ENCODE measurements at places on chromosomes 13 and 19. TPM values are rescaled to one million over a fixed set of nuclear protein-coding genes. Genes with fewer than 3 reads are reported as not detected.

- no peak for DNase-seq
These were observed 101.2 kb downstream of the COL4A2 start for GRCh38 chr13:110408286-110408685.

DNA sequence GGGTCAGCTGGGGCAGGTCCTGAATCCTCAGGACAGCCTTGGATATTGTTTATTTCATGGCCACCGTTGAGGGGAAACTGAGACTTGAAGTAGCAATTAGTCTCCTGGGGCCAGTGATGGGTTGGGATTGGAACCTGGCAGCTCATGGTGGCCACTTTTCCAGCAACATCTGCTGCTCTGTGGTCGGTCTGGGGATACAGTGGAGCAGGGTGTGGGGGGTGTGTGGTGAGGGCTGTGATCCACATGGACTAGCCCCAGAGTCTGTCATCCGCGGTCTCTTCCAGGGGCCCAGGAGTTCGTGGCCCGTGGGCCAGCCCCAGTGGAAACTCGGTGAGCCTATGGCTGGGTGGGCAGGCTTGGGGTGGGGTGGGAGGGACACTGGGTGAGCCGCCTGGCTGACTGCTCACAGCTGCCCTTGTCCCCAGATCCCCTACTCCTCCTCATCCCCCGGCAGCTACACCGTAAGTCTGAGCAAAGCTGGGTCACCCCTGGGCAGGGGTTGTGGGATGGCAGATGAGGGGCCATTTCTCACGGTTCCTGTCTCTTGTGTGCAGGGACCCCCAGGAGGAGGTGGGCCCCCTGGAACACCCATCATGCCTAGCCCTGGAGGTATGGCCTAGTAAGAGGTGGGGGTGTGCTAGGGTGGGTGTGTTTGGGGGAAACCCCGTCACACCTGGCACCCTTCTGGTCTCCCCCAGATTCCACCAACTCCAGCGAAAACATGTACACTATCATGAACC, 5.5 kb downstream of the ISYNA1 start:
- DNase-seq: no peak

- DNase-seq: no peak
These were observed 887 bp downstream of the SIPA1L3 start for GRCh38 chr19:37907735-37908455.

DNA sequence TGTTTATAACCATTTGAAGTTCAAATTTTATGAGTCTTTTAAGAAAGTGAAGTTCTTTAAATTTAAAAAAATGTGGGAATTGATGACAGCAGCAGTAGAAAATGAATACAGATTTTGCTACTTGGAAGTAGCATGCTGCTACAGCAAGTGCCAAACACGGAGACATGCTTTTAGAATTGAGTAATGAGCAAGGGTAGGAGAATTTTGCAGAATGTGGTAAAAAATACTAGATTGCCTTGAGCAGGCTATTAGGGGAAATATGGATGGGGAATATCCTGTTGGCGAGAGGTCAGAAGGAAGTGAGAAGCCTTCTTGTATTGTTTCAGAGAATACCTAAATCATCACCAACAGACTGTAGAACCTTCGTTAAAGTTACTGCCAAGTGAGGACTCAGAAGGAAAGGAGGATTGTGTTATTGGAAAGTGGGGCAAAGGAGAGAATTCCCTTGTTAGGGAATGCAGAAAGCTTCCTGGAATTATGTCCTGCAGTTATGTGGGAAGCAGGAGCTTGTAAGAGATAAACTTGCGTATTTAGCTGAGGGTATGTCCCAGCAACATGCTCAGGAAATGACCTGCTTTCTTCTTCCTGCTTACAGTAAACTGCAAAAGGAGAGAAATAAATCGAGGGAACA, 32.4 kb upstream of the OXGR1 start:
- DNase-seq: no peak

- DNase-seq: no peak
These were observed 1.1 kb upstream of the HMGB1 start for GRCh38 chr13:30466841-30467252.

- DNase-seq: no peak
These were observed 20.4 kb upstream of the TNFSF13B start for GRCh38 chr13:108249150-108249549.

DNA sequence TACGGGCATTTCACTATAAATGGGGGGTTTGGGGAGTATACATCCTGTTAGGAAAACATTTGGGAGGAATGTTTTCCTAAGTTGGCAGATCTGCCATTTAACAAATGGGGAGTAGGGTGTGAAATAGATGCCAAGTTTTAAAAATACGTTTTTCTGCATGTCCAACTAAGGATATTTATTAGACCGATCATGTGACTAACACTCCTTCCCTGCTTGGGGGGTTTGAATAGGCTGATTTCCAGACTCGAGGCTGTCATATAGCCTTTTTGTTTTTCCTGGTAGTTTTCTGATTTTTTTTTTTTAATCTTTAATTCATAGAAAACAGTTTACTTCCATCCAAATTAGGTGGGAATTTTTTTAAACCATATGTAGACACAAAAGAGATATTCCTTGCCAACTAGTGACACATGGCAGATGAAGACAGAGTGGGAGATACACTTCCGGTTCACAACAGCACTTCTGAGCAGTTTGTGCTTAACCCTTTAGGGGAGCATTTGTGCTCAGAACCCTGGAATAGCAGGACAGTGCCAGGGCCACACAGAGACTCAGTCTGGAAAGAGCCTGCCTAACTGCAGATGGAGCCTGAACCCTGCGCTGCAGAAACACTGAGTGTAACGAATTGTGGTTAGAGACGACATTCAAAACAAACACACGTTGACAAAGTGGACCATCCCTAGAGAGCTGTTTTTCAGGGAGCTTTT, 5.6 kb upstream of the GATAD2A start:
- DNase-seq: no peak

- no peak for DNase-seq
These were observed 17.0 kb downstream of the RAB3D start for GRCh38 chr19:11322269-11323024.

DNA sequence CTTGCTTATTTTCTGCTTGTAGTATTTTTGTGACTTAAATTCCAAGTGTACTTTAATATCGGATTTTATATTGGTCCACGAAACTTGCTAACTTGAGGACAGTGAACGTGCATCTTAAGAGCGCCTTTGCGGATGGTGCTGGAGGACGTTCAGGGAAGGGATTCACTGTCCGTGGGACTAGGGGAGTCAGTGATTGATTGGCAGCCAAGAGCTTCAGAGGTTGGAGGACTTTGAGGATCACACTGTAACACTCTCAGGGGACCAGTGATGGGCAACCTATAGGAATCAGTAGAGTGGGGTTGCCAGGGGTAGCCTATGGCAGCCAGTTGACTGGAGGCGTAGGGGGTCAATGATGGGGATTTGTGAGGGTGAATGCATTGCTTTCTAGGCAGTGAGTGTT, 516 bp downstream of the ZNF175 start:
- no peak for DNase-seq

DNA sequence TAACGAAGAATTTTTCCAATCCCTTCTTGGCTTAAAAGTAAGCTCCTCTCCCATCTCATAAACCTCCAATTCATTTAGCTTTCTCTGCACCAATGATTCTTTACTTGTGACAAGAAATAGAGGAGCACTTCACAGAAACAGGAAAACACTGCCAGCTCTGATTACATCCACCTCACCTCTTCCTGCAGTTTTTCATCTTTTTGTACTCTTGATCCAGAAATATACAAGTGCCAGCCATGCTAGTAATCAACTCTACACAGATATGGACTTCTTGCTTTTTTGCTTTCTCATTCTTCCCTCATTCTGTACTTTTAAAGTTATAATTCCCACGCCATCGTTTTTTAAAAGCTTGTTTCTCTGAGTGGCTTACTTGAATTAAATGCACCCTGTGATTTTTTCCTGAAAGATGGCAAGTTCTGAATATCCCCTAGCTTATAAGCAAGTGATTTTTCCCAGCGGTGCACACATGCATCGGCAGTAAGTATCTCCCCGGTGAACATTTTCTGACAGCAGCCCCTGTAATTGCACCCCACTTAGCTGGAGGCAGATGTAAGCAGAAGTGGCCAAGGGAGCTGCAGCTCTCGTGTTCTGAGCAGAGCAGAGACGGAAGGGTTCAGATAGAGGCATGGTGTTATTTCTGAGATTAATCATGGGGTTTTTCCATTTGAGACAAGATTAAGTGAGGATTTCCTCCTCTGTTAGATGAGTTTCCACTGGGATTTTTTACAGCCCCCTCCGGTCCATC, 340.7 kb downstream of the SLC7A1 start:
- DNase-seq: no peak

GRCh38 chr13:21033856-21034602, 27.4 kb downstream of the LATS2 start:
- DNase-seq: no peak

- DNase-seq: peak; percentile 15
These were observed 13.3 kb upstream of the LEUTX start for GRCh38 chr19:39765091-39766076.

- no peak for DNase-seq
These were observed 11.6 kb downstream of the WTIP start for GRCh38 chr19:34493038-34493648.

DNA sequence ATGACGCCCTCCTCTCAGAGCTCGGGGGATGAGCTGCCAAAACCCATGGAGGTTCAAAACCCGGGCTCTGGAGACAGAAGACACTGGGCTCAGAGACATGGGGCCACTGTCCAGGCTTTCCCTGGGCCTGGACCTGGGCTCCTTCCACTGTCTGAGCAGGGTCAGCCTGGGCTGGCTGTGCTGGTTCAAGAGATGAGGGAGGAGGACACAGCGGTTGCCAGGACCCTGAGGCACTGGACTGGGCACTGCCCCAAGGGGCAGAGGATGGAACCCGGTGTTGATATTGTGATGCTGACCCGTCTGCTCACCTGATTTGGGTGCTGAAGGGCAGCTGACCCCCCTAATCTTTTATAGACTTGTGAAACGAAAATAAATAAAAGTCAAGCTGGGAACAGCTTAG, 14.1 kb upstream of the SIGLEC11 start:
- no peak for DNase-seq

DNA sequence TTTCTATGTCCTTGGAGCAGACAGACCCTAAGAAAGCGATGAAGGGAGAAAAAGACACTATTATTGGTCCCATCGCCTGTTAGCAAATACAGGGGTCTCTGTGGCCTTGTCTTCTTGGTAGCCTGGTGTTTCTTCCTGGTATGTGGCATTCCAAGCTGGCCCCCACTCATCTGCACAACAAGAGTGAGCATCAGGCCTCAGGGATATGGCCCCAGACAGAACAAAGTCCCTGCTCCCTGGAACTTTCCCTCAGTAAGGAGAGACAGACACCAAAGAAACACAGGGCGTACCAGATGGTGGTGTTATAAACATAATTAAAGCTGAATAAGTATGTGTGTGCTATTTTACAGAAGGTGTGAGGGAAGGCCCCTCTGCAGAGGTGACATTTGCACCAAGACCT, 48.2 kb upstream of the KPNA3 start:
- DNase-seq: no peak

- no peak for DNase-seq
These were observed 23.0 kb downstream of the COL4A1 start for GRCh38 chr13:110283736-110284517.

- no peak for DNase-seq
These were observed 5.2 kb upstream of the STK24 start for GRCh38 chr13:98581971-98582702.

DNA sequence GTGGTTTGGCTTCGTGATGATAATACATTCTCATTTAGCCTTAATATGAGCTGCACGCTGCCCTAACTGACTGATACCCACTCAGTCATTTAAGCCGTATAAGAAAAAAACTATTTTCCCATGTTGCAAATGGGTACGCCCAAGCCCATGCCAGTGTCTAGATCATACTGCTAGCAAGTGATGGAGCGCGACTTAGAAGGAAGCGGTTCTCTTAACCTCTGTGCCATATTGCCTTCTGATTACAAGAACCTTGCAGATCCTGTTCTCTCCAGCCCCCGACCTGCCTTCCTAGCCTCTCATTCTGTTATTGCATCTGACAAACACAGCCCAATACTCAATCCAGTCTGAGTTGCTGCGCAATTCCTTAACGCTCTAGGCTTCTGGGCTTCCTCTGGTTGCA, 603 bp downstream of the GPALPP1 start:
- DNase-seq: no peak

DNA sequence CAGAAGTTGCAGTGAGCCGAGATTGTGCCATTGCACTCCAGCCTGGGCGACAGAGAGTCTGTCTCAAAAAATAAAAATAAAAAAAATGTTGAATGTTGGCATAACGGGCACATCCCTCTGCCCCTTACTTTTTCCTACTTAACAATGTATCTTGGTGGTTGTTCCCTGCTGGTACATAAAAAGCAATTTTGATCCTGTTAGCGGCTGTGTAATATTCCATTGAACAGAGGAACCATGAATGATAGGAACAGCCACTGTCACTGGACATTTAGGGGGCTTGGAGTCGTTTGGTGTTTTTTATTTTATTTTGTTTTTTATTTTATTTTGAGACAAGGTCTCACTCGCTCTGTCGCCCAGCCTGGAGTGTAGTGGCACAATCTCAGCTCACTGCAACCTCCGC, 10.4 kb upstream of the NCCRP1 start:
- no peak for DNase-seq

DNA sequence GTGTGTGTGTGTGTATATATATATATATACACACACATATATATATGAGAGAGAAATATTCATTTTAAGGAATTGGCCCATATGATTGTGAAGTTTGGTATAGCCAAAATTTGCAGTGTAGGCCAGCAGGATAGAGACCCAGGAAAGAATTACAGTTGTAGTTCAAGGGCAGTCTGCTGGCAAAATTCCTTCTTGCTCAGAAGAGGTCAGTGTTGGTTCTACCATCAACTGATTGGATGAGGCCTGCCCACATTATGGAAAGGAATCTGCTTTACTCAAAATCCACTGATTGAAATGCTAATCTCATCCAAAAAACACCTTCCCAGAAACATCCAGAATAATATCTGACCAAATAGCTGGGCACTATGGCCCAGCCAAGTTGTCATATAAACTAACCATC, 24.0 kb downstream of the RNF6 start:
- no peak for DNase-seq

- peak; percentile 60 for DNase-seq
These were observed 4.3 kb downstream of the MYO9B start for GRCh38 chr19:17079710-17080439.

- no peak for DNase-seq
These were observed 7.3 kb downstream of the IRS2 start for GRCh38 chr13:109779074-109779473.

GRCh38 chr13:34507630-34508029, 434.4 kb upstream of the NBEA start:
- DNase-seq: no peak

GRCh38 chr19:7829561-7830271, at the start of gene EVI5L:
EVI5L (plus strand) TSS chr19:7830218; CDS start chr19:7846543, 16,325 bp downstream.
- DNase-seq: peak; percentile 99

- DNase-seq: no peak
These were observed 11.8 kb downstream of the NLRP12 start for GRCh38 chr19:53812335-53812734.

- no peak for DNase-seq
These were observed 120.5 kb downstream of the SLC7A1 start for GRCh38 chr13:29474991-29475390.

The SIGLEC5 gene
- 1.1 TPM for total RNA-seq

The HSPB6 gene
- total RNA-seq: 654 TPM

The SYT5 gene
- total RNA-seq: not detected

The ZNF846 gene
- 25.0 TPM for total RNA-seq

The CCDC169 gene
- 2.0 TPM for total RNA-seq

The RASAL3 gene
- 9.7 TPM for total RNA-seq

The OR7D2 gene
- total RNA-seq: not detected

The IZUMO4 gene
- 11.5 TPM for total RNA-seq

The ELSPBP1 gene
- not detected for total RNA-seq

The PLIN4 gene
- 36.4 TPM for total RNA-seq

The CLDN10 gene
- total RNA-seq: 85.7 TPM

Data from mucosa of gallbladder (tissue), 1 donor.